Ureter (tissue), 1 donor: ENCODE measurements at places on chromosomes 13 and 19. TPM values are rescaled to one million over a fixed set of nuclear protein-coding genes. Genes with fewer than 3 reads are reported as not detected.

DNA sequence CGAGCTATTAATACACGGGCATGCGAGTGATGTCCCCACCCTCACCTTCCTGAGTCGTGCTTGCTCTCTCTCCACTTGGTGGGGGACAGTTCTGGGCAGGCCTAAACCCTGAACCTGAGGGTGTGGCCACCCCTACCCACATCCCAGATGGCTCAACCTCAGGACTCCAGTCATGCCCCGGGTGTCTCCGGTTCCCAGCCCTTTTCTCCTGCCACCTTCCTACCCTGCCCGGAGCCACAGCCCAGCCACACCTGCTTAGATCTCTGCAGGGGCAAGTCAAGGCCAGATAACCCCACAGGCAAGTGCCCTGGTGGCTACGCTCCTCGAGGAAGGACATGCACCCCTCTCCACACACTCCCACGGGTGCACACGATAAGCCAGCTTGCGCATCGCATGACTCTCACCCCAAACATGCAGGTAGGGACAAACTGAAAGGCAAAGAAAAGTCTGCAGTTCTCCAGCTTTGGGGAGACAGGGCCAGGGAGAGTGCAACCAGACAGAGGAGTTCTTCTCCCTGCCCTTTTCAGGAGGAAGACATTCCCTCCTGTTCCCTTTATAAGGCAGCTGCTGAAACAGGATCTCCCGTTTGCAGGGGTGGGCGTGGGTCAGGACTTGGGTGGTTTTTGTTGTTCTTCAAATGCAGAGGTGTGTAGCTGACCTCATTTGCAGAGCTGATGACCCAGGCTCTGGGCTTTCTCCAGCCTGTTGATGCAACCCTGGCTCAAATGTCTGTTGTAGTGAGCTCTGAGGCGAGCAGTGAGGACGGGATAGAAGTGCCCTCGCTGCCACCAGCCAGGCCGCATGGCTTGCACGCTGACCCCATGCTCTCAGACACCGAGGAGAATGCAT lies 88.6 kb downstream of the DPF1 start:
- no peak for DNase-seq

The ZIC2 gene
- not detected for total RNA-seq

- DNase-seq: no peak
These were observed 196.9 kb downstream of the KATNAL1 start for GRCh38 chr13:30110301-30111070.

The TEX101 gene
- not detected for total RNA-seq
